ENCODE measurements at places on chromosomes 12 and 14.

- no peak for DNase-seq
Observed at GRCh38 chr12:11954181-11954580, 116.6 kb upstream of the BCL2L14 start.

- no peak for DNase-seq
Observed at GRCh38 chr14:69317780-69318179, 57.8 kb downstream of the GALNT16 start.

DNA sequence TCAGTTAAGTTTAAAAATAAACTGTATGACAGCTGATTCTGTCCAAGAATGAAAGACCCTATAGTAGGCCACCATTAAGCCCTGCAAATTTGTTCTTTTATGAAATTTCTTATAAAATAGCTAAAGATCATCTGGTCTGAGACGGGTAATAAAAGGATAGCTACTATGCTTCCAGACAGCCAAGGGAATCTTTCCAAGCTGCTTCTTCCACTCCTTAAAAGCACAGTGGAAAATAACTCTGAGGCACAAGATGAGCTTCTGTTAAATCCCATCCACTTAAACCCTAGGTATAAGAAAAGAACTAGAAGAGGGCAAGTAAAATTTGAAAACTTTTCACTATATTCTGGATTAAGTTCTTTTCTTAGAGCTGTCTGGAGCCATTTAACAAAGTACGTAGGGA lies 194.3 kb downstream of the CAPZA3 start:
- no peak for DNase-seq

GRCh38 chr14:59336098-59336497 lies 129.1 kb downstream of the GPR135 start:
- DNase-seq, result no peak

DNA sequence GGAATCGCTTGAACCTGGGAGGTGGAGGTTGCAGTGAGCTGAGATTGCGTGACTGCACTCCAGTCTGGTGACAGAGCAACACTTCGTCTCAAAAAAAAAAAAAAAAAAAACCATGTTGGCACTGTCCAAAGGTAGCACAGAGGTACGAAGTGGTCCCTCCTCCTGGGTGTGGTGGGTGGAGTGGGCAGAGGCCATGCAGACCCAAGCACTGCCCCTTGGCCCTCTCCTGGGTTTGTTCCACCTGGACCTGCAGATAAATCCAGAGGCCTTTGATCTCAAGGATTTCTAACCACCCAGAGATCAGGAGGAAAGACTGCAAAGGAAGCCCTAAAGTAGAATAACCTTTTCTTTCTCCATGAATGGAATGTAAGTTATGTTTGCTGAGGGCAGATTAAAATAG lies 8.7 kb upstream of the GALNT6 start:
- no peak for DNase-seq

- DNase-seq, result no peak
Observed at GRCh38 chr14:38592764-38593442, 337.0 kb upstream of the CLEC14A start.

DNA sequence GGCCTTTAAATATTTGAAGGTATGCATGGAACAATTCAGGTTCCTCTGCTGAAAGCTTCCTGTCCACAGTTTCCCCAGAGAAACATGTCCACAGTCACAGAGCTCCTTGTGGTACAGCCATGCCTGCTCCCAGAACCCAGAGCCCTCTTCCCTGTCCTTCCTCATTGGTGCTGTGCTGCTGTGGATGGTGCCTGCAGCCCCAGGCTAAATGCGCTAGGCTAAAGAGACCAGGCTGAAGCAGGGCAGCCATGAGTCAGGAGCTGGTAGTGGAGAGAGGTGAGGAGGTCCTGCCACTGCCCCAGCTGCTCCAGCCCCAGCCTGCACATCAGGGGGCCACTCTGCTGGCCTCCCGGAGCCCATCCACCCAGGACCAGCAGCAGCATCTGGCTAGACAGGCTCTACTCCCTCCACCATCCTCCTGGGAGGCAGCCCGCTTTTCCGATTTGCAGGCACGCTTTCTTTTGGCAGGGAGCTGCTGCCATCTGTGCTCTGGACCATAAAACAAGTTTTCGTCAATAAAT lies 65.4 kb upstream of the DDX11 start:
- DNase-seq, result no peak

GRCh38 chr12:60174476-60174875 lies 578.6 kb downstream of the SLC16A7 start:
- no peak for DNase-seq

All from T-helper 17 cell (primary cell).